Left lung (tissue), 14 donors: ENCODE measurements at places on chromosomes 2 and 18. TPM values are rescaled to one million over a fixed set of nuclear protein-coding genes. Genes with fewer than 3 reads are reported as not detected.

FOXD4L1 gene
- 0.34 TPM for polyA plus RNA-seq

PDE1A gene
- 16.0 TPM for polyA plus RNA-seq

BBS5 gene
- polyA plus RNA-seq, result 22.2 TPM

HES6 gene
- 5.2 TPM for polyA plus RNA-seq

UGT1A7 gene
- polyA plus RNA-seq, result not detected

PTPN4 gene
- 24.8 TPM for polyA plus RNA-seq

SPEG gene
- polyA plus RNA-seq, result 34.2 TPM

SIX3 gene
- polyA plus RNA-seq, result not detected

EIF2B4 gene
- polyA plus RNA-seq, result 50.3 TPM

APOB gene
- polyA plus RNA-seq, result 0.03 TPM

TNFAIP6 gene
- polyA plus RNA-seq, result 3.3 TPM

IL1F10 gene
- not detected for polyA plus RNA-seq

POTEJ gene
- 0.06 TPM for polyA plus RNA-seq

ELOA2 gene
- polyA plus RNA-seq, result 0.17 TPM

IL37 gene
- polyA plus RNA-seq, result not detected

CCDC141 gene
- polyA plus RNA-seq, result 3.5 TPM

FLACC1 gene
- polyA plus RNA-seq, result 4.2 TPM

EDAR gene
- 7.4 TPM for polyA plus RNA-seq

POTEI gene
- 0.93 TPM for polyA plus RNA-seq

LIPG gene
- polyA plus RNA-seq, result 8.8 TPM

CNTNAP5 gene
- polyA plus RNA-seq, result 0.11 TPM

TEX51 gene
- polyA plus RNA-seq, result not detected
